ENCODE measurements at places on chromosomes 6 and 20.

DNA sequence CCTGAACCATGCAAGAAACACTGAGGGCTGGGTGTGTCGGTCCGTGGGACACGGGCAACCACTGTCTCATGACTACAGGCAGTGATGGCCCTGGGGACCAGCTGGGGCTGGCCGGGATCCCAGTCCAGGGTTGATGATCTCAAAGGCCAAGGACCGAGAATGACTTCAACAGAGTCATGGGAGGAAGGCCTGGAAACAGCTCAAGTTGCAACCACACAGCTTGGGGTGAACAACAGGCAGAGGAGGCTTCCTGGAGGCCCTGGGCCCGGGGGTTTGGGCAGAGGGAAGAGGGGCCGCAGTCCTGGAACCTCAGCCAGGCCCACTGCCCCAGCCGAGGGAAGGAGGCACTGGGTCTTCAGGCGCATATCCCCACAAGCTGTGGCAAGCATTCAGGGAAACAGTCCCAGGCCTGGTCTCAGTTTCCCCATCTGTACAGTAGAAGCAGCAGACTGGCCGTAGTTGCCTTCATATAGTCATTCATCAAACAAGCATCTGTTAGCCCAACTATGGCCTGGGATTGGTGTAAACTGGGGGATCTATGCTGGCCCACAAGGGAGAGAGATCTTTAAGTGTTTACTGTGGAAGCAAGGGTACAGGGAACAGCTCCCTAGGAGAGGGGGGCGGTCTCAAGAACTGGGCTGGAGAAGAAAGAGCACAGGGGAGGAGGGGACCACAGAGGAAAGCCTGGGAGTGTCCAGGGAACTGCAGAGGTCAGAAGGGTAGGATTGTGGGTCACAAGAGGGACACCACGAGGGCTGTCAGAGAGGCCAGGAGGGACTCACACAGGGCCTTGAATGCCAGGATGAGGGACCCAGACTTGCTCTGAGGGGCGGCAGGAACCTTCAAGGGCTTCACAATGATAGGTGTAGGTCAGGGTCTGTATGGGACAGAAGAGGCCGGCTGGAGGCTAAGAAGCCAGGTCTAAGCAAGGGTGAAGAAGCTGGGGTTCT lies 2.1 kb downstream of the MYL9 start:
- H3K4me1 ChIP-seq, result peaks cover 24% of the 10 kb centered on the region
- H3K27me3 ChIP-seq, result no peaks in the 10 kb centered on the region
- H3K4me3 ChIP-seq, result no peak overlapping the region
- DNase-seq, result no peak

GRCh38 chr6:70538376-70538775 lies 28.4 kb upstream of the SDHAF4 start:
- no peak overlapping the region for H3K4me3 ChIP-seq
- H3K27me3 ChIP-seq, result no peaks in the 10 kb centered on the region
- H3K4me1 ChIP-seq, result no peaks in the 10 kb centered on the region
- H3K36me3 ChIP-seq, result peaks cover 81% of the 10 kb centered on the region
- no peak overlapping the region for H3K27ac ChIP-seq

GRCh38 chr6:6681075-6681849 lies 92.7 kb downstream of the LY86 start:
- no peak overlapping the region for H3K27ac ChIP-seq
- H3K27me3 ChIP-seq, result no peaks in the 10 kb centered on the region
- no peaks in the 10 kb centered on the region for H3K36me3 ChIP-seq

GRCh38 chr6:3208098-3208774 lies 19.2 kb downstream of the TUBB2B start:
- H3K27me3 ChIP-seq, result no peaks in the 10 kb centered on the region
- no peak overlapping the region for H3K27ac ChIP-seq
- H3K4me1 ChIP-seq, result peaks cover 14% of the 10 kb centered on the region
- H3K36me3 ChIP-seq, result no peaks in the 10 kb centered on the region
- DNase-seq, result no peak

DNA sequence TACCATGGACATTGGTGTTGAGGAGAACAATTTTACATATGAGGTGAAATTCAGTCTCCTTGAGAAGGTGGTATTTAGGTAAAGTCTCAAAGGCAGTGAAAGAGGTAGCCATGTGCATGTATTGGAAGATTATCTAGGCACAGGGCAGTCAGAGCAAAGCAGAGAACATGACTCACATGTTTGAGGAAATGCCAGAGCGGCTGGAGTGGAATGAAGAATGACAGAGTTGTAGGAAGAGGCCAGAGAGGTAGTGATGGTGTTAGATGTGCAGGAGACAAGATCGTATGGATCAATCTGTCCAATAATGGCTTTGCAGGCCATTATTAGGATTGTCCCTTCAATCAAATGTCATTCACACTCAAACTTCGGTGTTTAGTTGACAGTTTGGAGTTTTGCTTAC lies 449.4 kb upstream of the PTCHD4 start:
- H3K36me3 ChIP-seq, result no peaks in the 10 kb centered on the region
- H3K27me3 ChIP-seq, result no peaks in the 10 kb centered on the region
- DNase-seq, result no peak
- H3K27ac ChIP-seq, result no peak overlapping the region

DNA sequence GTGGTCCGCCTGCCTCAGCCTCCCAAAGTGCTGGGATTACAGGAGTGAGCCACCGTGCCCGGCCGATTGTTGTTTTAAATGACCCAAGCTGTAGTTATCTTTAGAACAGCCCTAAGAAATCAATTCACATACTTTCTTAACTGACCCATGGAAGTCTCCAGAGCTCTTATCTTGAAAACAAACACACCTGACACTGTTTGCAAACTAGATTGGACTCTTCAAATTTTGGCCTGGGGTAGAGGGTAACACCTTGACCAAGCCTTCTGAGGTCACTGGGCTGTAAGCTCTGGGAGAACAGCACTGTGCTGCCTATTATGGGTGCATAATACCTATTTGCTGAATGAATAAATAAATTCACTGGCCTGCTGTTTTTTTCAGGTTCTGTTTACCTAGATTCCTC lies 190.6 kb downstream of the AIG1 start:
- DNase-seq, result no peak
- H3K4me1 ChIP-seq, result no peaks in the 10 kb centered on the region
- H3K27ac ChIP-seq, result no peak overlapping the region

DNA sequence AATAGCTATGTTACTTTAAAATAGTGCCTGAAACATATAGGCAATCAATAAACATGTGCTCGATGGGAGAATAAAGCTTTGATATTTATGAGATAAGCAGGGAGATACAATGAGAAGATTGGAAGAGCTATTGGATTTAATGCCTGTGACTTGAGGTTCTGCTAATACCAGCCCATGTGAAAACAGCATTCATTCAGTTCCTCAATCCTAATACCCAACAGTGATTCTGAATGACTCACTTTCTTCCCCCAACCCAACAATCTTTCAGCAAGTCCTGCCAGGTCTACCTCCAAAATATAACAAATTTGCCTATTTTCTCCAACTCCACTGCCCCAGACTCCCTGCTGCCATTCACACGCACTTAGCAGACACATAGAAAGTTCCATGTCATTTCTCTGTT lies 26.6 kb upstream of the KLHL31 start:
- H3K27me3 ChIP-seq, result no peaks in the 10 kb centered on the region
- H3K4me1 ChIP-seq, result peaks cover 17% of the 10 kb centered on the region
- no peaks in the 10 kb centered on the region for H3K36me3 ChIP-seq
- no peak overlapping the region for H3K27ac ChIP-seq

DNA sequence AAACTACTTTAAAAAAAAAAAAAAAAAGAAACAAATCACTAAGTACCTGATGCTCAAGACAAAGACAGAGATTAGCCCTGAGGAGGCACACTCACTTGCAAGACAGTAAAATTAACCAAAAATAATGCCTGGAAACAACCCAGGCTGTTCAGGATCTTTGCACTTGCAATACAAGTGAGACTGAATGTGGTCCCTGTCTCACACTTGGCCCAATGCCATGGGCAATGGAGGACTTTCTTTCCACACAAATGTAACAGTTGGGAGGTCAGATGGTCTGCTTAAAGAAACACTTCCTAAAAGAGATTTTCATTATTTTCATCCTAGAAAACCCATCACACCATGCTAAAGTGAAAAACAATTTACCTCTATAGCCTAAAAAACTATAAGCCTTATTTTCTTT lies 16.2 kb downstream of the STAU1 start:
- peaks cover 5% of the 10 kb centered on the region for H3K4me1 ChIP-seq
- no peak for DNase-seq
- H3K27ac ChIP-seq, result no peak overlapping the region
- no peaks in the 10 kb centered on the region for H3K27me3 ChIP-seq

Measured in neuronal stem cell (in vitro differentiated cells).